ENCODE measurements at places on chromosomes 2 and 18.

DNA sequence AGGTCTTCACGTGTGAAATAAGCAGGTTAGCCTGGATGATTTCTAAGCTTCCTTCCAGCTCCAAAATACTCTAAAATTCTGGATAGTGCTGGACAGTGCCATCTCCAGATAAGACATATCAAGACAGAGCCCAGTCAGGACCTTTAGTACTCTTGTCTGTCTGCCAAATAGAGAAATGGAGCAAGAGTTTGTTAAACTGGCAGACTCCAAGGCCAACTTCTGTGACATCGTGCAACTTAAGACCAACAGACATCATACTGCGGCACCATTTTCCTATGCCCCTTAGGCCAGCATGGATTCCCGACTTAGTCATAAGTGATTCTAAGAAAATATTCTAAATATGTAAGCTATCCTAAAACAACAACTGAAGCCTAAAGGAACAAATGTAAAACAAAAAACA lies 118.6 kb downstream of the RBMS1 start:
- DNase-seq = no peak

DNA sequence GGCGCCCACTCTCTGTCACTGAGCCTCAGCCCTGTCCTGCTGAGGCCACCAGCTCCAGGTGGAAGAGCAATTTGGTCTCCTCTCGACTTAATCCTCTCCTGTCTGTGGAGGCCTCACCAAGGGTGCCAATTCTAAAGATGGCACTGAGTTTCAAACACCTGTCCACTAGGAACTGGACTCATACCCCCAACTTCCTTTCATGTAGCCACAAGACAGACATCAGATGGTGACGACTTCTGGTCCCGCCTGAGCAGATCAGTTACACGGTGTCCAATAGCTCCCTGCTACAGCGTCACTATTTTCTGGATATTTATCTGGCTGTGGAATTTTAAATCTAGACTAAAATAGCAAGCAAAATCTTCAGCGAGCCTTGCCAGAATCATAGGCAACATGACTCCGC lies 24.5 kb upstream of the SP5 start:
- DNase-seq = no peak

DNA sequence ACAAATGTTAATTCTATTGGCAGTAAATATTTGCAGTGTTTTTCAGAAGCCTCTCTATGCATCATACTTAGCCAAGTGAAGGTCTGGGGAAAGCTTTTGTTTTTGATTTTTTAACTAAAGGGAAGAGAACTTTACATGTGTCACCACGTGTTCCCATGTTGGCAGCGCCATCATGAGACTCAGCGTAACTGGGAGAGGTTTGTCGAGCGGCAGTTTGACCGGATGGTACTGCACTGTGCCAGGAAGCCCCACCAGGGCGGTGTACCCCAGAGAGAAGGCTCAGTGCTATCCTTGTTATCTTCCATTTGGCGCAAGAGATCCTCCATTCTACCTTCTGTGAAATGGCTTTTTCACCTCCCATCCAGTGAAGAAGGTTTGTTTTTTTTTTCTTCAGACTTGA lies 38.5 kb downstream of the KIF5C start:
- DNase-seq = no peak

GRCh38 chr2:35920061-35920460 lies 435.5 kb upstream of the CRIM1 start:
- DNase-seq = no peak

DNA sequence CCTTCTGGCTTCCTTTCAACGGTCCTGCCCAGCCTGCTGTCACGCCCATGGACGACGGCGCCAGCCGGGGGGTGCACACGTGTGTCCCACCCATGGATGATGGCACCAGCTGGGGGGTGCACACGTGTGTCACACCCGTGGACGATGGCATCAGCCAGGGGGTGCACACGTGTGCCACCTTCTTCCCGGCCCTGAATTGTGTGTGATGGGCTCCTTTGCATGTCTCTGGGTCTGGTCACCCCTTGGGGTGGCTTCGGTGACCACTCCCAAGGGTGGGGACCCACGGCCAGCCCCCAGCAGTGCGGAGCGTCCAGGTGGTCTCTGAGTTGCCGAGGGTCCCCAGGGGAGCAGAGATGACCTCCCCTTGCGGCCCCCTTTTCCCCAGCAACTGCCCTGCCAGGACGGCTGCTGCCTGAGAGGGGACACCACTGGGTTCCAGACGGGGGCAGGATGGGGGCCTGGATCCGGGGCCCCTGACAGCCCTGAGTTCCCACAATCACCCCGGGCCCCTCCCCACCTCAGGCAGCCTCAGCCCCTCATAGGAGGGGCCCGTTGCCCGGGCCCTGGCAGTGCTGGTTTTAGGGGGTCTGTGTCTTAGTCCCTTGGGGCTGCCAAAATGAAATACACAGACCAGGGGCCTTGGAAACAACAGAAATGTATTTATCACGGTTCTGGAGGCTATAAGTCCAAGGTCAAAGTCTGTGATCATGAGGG lies 9.4 kb downstream of the NEU4 start:
- DNase-seq = no peak

DNA sequence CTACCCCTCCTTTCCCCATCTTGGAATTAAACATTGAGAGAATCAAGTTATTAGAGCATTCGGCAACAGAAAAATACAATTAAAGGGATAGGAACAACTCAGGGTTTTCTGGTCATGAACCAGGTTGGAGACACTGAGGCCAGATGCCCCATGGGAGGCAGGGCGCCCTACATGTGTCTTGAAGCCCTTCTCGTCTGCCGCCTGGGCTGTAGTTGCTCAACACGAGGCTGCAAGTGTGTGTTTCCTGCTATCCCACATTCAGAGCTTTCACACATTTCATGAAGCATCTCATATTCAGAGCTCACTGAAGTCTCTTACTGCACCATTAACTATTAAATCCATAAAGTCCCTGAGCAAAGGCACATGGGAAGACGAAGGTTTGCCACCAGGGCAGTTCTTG lies 28.8 kb downstream of the TTC39C start:
- DNase-seq = no peak

DNA sequence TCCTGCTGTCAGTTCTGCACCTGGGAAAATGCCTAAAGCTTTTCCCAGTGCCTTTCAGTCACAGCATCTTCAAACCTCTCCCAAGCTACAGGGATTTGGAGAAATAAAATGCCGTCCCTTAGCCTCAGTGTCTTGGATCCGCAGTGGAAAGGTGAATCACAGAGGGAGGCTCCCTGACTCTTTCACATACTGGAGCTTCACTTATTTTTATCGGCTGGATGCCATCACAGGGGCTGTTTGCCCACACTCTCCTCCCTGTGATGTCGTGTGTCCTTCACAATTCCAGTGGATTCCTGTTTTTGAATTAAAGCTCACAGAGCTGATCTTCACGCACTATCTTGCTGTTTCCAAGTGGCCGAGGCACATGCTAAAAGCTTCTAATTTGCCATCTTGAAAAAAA lies 1303.1 kb upstream of the DDX18 start:
- no peak for DNase-seq

- DNase-seq = no peak
Measured at GRCh38 chr2:180591947-180592346, 388.5 kb upstream of the UBE2E3 start.

DNA sequence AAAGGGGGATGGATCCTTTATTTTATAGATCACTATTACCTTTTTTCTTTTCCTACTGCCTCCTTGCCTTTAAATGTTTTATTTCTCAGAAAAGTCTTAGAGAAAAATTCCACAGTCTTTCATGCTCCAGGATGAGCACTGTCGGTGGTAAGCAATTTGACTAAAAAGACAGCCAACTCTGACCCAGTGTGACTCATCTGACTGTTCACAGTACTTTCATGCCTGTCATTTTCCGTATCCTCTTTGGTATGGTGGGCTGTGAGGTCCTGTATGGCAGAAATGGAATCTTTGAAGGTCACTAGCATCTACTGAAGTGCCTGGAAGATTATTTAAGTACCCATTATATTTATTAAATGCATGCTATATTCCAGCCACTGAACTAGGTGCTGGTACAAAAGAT lies 2.1 kb upstream of the RFTN2 start:
- no peak for DNase-seq

DNA sequence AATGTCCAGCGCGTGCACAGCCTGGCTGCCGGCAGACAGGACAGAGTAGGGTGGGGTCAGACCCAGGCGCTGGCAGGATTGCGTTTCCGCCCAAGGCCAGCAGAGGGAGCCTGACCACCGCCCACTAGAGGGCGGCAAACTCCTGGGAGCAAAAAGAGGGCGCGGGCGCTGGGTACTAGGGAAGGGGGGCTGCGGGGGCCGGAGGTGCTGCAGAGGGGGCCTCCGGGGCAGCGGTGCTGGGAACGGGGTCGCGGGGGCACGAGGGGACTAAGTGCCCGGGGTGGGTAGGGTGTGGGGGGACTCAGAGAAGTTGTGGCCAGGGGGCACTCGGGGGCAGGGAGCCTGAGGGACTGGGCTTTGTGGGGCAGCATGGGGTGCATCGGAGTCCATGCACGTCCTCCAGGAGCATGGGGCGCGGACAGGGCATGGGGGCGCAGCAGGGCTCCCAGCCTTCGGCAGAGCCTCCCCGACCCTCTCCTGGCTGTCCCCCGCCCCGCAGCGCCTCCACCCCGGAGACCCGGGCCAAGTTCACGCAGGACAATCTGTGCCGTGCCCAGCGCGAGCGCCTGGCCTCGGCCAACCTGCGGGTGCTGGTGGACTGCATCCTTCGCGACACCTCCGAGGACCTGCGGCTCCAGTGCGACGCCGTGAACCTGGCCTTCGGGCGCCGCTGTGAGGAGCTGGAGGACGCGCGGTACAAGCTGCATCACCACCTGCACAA lies 3.2 kb downstream of the TEKT4 start:
- DNase-seq = no peak

DNA sequence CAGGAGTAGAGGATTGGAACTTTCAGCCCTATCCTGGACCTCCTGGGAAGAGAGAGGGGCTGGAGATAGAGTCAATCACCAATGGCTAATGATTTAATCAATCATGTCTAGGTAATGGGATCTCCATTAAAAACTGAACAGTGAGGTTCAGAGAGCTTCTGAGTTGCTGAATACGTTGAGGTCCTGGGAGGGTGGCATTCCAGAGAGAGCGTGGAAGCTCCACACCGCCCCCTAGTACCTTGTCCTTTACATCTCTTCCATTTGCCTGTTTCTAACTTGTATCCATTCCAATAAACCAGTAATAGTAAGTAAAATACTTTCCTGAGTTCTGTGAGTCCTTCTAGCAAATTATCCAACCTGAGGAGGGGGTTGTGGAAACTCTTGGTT lies 101.7 kb downstream of the B3GNT2 start:
- no peak for DNase-seq

DNA sequence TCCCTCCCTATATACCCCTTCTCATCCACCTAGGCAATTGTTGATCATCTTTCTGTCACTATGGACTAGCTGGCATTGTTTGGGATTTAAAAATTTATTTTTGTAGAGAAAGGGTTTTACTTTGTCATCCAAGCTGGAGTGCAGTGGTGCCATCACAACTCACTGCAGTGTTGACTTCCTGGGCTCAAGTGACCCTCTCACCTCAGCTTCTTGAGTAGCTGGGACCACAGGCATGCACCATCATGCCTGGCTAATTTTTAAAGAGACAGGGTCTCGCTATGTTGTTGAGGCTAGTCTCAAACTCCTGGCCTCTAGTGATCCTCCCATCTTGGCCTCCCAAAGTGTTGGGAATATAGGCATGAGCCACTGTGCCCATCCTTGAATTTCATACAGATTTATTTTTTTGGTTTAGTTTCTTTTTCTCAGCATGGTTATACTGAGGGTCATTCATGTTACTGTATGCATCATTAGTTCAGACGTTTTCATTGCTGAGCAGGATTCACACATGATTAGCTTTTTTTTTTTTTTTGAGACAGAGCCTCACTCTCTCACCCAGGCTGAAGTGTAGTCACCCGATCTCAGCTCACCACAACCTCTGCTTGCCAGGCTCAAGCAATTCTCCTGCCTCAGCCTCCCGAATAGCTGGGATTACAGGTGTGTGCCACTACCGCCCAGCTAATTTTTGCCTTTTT lies 8.6 kb upstream of the PCARE start:
- no peak for DNase-seq

DNA sequence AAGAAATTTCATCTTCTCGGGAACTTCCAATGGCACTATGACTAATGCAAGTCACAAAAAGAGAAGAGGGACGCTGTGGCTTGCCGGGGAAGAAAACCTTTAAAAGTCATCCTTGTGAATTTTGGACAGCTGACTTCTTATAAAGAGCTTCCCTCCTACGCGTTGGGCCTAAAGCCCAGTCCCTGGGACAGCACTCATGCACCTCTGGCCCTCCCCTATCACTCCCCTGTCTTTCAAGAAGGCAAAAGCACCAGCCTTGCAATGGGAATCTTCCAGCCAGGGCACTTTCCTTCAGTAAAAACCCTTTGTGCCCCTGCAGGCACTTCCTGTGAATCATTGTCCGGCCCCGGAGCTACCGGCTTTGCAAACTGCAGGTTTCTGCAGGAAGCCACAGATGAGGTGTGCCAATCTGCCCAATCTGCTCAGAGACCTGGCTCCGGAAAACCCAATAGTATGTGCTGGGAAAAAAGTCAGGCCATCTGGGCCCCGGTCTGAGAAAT lies 7.1 kb downstream of the MREG start:
- no peak for DNase-seq

DNA sequence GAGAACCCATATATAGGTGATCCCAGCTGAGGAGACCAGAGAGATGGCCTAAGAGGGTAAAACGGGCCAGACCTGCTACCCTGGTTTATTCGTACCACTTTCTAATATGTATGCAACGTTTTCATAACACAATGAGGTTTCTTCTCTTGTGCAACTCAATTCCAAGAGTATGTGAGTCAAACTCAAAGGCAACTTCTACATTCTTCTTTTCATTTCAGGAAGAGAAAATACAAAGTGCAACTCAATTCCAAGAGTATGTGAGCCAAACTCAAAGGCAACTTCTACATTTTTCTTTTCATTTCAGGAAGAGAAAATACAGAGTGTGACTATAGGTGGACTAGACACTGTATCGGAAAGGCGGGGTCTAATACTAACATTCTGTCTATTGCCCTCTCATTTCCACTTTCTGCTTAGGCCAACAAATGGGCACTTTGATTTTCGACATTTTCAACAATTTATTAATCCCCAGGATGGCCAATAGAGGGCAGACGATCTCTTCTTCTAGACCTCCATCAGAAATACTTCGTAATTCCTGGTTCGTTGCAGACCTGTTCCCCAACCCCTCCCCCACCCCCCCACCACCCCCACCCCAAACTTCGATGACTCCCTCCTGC lies 3.7 kb upstream of the CRIM1 start:
- no peak for DNase-seq

- no peak for DNase-seq
Measured at GRCh38 chr2:51697095-51697494, 665.2 kb upstream of the NRXN1 start.

GRCh38 chr2:86491088-86491487 lies 49.9 kb downstream of the KDM3A start:
- DNase-seq = no peak

Data from foreskin melanocyte (primary cell).